ENCODE measurements at places on chromosomes 7 and 10.

DNA sequence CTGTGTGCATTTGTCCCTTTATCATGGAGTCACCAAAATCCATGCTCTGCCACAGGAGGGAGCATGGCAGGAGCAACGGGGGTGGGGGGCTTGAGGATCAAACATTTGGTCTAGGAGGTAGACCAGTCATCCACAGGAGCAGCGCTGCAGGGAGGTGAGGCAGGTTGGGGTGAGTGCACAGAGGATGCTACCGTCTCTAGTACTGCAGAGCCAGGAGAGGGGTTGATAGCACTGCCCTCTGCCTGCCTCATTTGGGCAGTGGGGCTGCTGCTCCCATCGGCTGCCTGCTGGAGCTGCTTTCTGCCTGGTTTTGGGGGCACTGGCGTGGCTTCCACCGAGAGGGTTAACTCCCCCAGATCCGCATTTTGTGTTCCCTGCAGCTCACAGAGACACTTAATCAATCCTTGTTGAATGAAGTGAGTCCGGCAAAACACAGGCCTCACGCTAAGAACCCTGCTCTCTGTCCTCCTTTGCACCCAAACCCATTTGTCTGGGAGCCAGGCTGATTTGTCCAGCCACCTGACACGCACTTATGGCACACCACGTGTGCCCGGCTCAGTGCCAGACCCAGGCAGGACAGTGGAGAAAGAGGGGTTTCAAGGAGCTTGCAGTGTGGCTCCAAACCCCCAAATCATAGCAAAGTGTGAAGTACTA lies 527.1 kb upstream of the FOXK1 start:
- DNase-seq, result no peak

DNA sequence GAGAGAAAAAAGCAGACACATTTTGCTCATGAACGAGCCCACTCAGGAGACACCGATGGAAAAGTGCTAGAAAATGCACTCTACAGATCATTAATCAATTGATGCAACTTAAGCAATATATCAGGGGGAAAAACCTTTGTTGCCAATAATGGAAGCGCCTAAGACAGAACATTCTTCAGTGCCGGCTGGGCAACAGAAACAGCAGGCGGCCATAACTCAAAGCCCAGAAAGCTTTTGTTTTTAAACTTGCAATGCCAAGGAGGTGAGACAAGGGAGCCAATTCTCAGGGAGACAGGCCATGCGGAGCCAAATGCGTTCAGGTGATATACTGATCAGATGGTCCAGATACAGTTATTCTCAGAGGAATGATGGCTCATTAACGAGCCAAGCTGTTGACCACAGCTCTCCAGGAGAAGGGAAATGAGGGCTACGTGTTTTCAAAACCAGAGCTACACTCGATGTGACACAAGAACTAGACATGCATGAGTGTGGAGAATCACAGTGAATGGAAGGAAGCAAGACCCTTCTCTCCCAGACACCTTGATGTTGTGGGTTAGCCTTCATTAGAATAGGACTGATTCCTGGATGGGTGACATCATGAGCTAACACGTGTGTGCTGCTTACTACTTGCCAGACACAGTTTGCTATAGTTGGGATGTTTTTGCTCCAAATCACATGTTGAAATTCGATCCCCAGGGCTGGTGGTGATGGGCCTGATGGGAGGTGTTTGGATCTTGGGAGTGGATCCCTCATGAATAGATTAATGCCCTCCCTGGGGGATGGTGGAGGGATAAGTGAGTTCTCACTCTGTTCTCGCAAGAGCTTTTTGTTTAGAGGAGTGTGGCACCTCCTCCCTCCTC lies 79.1 kb upstream of the KCNMA1 start:
- DNase-seq, result no peak

DNA sequence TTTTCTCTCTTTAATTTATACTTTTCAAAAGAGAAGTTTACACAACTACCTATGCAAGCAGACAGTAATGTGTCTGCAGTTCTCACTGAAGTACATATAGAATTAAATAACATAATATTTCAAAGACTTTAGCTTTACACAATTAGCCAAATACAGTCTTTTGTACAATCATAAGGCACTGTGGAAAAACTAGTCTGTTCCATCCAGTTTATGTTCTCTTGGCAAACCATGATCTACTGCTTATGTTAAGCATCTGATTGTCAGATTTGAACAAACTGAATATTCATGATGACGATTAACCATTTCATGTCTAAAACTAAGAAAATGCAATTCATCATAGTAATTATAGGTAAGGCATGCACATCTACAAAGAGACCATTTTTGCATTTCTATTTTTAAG lies 842 bp downstream of the SEMA3A start:
- no peak for DNase-seq

- DNase-seq, result peak; percentile 30
Observed at GRCh38 chr7:138981332-138982203, at the start of gene KIAA1549. Gene KIAA1549, minus strand, starts transcription at chr7:138981389. Its CDS starts 120 bp downstream, at chr7:138981269.

- no peak for DNase-seq
Observed at GRCh38 chr7:68613897-68614296, 984.4 kb upstream of the AUTS2 start.

DNA sequence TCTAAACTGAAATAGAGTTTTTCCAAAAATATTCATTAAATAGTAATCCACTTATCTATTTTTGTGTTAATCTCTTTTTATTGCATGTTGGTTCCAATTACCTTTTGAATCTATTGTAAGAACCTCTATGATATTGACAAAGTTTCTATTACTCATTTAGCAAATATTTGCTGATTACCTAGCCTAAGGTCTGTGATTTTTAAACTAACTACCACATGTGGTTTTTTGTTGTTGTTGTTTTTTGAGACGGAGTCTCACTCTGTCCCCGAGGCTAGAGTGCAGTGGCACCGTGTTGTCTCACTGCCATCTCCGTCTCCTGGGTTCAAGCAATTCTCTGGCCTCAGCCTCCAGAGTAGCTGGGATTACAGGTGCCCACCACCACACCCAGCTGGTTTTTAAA lies 2.0 kb upstream of the ASB13 start:
- no peak for DNase-seq

GRCh38 chr7:11358637-11359036 lies 385.0 kb downstream of the PHF14 start:
- no peak for DNase-seq

DNA sequence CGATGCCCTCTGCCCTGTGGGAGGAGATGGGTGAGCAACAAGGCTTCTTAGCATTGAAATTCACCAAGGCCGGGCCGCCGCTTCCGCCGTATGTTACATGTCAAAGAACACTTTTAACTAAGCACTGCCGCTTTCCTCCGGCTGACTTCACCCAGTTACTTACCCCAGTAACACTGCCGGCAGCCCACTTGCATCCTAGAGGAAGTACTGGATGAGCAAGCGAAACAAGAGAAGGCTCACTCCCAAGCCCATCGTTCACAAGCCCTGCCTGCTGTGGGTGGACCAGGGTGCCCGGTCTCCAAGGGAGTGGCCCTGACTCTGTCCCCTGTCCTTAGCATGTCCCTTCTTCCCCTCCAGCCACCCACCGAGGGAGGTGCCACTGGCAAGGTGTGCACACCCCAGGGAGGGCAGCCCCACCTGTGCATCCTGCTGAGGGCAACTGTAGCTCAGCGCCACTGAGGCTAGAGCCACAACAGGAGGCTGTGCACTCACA lies 73.1 kb upstream of the EBF3 start:
- DNase-seq, result no peak

GRCh38 chr10:21170216-21170615 lies 273.1 kb upstream of the NEBL start:
- DNase-seq, result no peak

- no peak for DNase-seq
Observed at GRCh38 chr10:77351386-77351785, 286.2 kb downstream of the KCNMA1 start.

Data from cortex of kidney (tissue), 1 donor.